Activated naive CD4-positive, alpha-beta T cell treated with anti-CD3 and anti-CD28 coated beads for 36 hours (primary cell): ENCODE measurements at places on chromosomes 12 and 14. TPM values are rescaled to one million over a fixed set of nuclear protein-coding genes. Genes with fewer than 3 reads are reported as not detected.

C1QL4 gene
- total RNA-seq: not detected

NKX2-1 gene
- not detected for total RNA-seq

PLBD1 gene
- not detected for total RNA-seq

FOXN3 gene
- 65.0 TPM for total RNA-seq

TTC6 gene
- total RNA-seq: not detected

KRT3 gene
- not detected for total RNA-seq

IFNG-AS1 gene
- 1.2 TPM for total RNA-seq

PAPOLA gene
- total RNA-seq: 162 TPM

SSPN gene
- total RNA-seq: not detected

ARG2 gene
- 20.8 TPM for total RNA-seq

DNA sequence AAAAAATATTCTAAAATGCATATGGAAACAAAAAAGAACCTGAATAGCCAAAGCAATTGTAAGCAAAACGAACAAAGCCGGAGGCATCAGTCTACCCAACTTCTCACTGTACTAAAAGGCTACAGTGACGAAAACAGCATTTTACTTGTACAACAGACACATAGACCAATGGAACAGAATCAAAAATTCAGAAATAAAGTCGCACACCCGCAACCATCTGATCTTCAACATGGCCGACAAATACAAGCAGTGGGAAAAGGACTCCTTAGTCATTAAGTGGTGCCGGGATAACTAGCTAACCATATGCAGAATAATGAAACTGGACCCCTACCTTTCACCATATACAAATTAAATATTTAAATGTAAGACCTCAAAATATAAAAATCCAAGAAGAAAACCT lies 203.9 kb upstream of the PPFIA2 start:
- no peak for DNase-seq

DNA sequence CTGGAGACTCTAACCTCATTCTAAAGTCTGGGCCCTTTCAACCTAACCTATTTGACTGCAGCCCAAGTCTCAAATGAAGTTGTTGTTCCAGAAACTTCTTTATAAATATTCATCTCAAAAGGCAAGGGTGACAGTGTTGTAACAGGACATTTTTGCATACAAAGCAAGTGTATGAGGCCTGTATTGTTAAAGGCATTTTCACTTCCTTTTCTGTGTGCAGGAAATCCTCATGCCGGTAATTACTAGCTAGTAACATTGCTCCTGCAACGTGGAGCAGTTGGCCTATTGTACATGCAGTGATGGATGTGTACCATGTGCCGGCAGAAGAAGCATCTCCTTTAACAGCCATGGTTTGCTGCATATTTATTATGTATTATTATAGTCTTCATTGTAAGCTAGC lies 156.5 kb upstream of the RMST start:
- no peak for DNase-seq

DNA sequence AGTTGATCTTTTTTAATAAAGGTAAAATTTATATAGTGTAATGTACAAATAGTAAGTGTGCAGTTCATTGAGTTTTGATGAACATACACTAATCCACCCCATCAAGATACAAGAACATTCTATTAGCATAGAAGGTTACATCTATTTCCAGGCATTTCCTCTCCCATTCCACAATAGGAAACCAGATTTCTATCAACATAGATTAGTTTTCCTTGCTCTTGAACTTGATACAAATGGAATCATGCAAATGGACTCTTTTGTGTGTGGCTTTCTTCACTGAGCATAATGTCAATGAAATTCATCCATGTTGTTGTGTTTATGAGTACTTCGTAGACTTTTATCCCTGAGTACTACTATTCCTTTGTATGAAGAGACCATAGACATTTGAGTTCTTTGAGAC lies 10.8 kb downstream of the STYX start:
- no peak for DNase-seq

DNA sequence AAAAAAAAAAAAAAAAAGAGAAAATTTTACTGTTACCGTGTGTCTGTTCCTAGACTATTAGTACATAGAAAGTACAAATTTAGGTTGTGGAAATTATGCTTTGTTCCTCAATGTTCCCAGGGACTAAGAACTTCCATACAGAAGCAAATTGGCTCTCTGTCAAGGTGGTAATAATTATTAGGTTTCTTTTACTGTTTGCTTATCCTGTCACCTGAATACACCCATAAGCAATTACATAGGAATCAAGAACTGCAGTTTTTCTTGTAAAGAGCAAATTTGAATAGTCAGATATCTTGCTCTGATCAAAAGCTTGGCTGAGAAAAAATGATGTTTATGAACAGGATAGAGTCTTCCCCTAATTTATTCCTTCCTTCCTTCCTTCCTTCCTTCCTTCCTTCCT lies 191.2 kb downstream of the AEBP2 start:
- no peak for DNase-seq

GRCh38 chr14:30838351-30838750 lies 36.0 kb upstream of the COCH start:
- no peak for DNase-seq

- DNase-seq: no peak
Observed at GRCh38 chr14:34051966-34052657, 101.2 kb upstream of the EGLN3 start.

- no peak for DNase-seq
Observed at GRCh38 chr14:58647777-58648176, 10.0 kb downstream of the DACT1 start.

GRCh38 chr12:13362260-13362841 lies 165.8 kb downstream of the EMP1 start:
- peak; percentile 75 for DNase-seq

DNA sequence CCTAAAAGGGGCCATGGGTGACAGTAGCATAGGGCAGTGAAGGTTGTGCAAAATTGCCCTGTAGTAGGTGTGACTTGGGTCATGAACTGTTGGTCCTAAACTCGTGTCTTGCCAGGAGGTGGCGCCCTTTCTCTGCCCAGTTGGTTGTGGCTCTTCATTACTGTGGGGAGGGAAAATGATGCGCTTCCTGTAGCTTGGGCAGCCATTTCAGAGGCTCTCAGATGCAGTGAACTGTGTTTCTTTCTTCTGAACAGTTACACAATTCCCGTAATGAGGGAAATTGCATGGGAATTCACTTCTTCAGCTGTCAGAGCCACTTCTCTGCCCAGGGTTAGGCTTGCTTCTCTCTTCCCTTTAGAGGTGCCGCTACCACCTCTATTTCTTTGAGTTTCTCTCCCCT lies 148.1 kb upstream of the NRXN3 start:
- peak; percentile 79 for DNase-seq

DNA sequence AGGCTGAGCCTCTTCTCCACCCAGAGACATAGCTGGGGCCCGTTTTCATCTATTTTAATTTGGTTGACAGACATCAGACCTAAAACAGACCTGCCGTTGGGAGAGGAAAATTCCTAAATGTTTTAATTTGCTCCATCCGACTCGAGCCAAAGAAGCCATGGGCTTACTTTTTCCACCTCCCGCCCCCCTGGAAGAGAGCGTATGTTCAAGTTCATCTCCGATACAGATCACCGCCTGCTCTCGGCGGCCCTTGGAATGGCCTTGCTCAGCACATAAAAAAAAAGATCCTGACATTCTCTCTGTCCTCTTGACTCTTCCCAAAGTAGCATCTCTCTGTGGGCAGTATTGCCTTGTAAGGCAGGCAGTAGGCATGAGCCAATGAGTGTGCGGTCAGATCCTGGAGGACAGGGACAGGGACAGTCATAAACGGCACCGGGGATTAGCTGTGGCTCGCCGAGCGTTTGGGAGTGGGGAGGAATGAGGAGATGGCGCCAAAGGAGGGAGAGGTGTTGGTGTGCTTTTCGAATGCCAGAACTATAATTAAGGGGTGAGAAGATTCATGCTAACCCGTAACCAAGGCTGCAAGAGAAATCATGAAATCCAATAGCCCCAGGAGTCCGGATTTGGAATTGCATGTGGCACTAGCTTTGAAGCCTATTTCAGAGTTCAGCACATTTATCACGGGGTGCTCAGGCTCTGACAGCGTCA lies 47.9 kb upstream of the MEG3 start:
- no peak for DNase-seq

DNA sequence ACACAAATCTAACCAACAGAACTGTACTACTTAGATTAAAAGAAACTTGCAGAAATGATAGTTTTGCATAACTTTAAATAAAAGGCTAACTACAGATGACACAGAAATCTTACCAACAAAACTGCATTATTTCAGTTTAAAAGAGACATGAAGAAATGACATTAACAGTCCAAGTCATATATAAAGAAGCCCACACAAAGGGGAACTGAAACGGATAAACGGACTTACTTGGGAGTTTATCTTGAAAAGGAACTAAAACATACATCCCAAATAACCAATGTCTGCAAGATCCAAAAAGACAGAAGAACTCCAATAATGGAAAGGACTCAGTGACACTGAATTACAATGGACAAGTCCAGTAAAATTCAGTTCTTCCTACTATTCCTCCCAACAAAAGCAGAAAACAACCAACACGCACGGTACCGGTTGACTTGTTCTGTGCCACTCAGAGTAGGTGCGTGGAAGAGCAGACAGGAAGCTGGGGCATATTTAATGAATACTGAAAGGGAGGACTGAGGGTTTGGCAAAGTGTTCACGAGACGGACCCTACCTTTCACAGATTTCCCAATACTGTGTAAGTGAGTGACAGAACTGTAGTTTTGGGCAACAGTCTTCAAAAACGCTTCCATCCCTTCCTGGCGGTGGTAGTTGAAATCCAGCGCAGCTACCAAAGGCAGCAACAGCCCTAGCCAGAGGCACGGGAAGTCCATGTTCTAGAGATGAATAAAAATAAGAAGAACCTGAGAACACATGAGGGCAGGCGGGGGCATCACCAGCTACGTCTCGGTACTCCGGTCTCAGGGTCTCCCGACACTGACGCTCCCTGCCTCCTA lies 627 bp downstream of the CPM start:
- DNase-seq: peak; percentile 51

GRCh38 chr14:84804895-84805294 lies 725.0 kb upstream of the FLRT2 start:
- DNase-seq: no peak

GRCh38 chr14:22919601-22919921 lies 612 bp upstream of the RBM23 start:
- no peak for DNase-seq

GRCh38 chr12:93266-94005 lies 26.9 kb downstream of the IQSEC3 start:
- DNase-seq: no peak

DNA sequence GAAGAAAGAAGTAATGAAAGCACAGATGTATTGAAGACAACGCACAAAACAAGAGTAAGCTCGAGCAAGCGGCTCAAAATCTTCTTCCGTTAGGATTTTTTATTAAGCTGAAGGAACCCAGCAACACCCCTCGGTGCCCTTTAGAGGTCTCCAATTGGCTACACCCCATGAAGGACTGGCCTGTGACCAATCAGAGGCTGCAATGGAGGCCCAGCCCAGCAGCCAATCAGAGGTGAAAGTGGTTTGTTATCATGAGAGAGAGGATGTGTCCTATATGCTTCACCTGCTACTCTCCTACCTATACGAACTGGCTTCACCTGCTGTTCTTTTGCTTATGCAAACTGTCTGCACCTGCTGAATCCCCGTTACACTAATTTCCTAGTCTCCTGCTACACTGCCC lies 358.8 kb downstream of the C12orf50 start:
- no peak for DNase-seq

DNA sequence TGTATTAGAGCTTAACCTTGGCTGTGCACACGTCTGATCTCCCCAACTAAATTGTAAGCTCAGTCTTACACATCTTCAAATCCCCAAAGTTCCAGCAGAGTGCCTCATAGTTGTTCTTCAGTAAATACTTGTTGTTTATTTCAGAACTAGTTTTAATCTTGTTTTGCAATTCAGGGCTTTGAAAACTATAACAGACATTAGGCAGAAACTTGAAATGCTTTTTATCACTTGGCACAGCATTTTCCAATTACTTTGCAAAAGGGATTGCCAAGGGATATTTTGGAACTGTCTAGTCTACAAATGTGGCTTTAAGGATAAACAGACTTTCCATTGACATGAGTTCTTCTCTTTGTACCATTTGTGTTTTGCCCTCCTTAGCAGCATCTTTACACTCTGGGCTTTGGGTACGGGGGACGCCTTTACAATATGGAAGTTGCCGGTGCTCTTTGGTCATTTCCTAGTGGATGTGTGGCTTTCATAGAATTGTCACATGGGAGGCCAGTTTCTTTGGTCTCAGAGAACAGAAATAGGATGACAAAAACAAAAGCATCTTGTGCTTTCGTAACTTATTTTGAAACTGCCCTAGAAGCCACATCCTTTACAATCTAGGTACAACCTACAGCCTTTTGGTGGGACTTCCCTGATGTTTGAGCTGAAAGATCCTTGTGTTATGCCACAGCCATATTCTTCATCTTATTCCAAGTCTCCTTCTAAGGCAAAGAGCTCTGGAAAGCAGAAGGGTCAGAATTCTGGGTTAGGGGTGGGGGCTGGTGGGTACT lies 96.9 kb downstream of the NPAS3 start:
- DNase-seq: no peak

- no peak for DNase-seq
Observed at GRCh38 chr12:15963271-15963670, 52.1 kb downstream of the DERA start.

DNA sequence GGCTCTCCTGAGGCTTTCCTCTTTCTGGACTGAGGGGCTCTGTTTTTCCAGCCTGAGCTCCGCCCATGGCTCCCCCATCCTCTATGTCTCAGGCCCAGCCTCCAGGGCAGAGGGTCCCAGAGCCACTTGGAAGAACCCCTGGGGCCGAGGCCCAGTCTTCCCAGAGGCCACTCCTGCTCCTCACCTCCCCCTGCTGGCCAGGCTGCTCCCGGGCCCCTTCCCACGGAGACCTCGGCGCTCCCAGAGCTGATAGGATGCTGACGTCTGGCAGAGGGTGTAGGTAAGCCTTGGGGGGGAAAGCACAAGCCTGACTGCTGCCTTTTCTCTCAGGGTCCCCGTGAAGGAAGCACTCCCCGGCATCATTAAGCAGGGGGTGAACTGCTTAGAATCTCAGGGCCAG lies 51.4 kb downstream of the ERH start:
- peak; percentile 40 for DNase-seq

- DNase-seq: no peak
Observed at GRCh38 chr12:124603100-124603541, 35.7 kb upstream of the NCOR2 start.

GRCh38 chr12:121186826-121187225 lies 23.1 kb upstream of the P2RX4 start:
- no peak for DNase-seq

- DNase-seq: peak; percentile 21
Observed at GRCh38 chr12:50985322-50985721, 33.0 kb downstream of the HIGD1C start.
